AG04450 (cell line): ENCODE measurements at places on chromosomes 1 and 21.
A peak's percentile ranks its signal among the peaks of the same experiment; 100 is the strongest.

DNA sequence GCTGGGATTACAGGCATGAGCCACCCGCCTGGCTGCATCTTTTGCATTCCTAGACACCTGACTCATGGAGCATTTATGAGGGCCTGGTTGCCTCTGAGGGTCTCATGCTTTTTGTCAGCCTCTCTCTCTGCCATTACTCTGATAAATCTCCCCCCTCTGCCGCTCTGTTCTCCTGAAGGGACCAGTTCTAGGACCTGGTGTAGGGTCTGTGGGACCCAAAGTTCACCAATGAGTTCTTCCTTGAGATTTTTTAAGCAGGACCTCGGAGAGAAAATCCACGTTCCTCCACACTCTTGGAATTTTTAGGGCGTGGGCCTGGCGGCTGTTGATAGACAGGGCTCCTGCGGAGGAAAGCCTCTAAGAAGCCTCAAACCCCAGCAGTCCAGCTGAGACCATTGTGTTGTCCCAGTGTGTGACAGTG is 91.9 kb upstream of the ERRFI1 start:
- no peak for DNase-seq

DNA sequence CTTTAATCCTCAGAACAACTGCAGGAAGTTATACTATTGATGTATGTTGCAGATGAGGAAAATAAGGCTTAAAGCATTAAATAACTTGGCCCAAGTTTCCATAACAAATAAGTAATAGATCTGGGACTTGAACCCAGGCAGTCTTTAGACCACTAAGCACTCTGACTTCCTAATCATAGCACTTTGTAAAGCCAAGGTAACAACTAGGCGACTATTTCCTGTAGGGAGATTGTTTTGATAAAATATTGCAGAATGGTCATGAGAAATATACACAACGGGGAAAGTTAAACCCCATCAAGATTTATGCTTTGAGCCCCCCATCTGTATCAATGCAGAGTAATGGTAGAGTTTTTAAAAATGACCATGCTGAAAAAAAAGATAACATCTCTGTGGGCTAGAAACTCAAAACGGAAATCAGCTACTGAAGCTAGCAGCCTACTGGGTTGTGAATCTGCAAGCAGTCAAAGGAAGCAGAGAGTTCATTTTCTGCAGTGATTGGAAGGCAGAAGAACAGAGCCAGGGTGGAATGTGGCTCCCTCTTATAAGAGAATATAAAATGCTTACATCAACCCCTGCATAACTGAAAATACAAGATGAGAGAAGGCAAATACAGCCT is 111.2 kb upstream of the OLIG2 start:
- no peak for DNase-seq

DNA sequence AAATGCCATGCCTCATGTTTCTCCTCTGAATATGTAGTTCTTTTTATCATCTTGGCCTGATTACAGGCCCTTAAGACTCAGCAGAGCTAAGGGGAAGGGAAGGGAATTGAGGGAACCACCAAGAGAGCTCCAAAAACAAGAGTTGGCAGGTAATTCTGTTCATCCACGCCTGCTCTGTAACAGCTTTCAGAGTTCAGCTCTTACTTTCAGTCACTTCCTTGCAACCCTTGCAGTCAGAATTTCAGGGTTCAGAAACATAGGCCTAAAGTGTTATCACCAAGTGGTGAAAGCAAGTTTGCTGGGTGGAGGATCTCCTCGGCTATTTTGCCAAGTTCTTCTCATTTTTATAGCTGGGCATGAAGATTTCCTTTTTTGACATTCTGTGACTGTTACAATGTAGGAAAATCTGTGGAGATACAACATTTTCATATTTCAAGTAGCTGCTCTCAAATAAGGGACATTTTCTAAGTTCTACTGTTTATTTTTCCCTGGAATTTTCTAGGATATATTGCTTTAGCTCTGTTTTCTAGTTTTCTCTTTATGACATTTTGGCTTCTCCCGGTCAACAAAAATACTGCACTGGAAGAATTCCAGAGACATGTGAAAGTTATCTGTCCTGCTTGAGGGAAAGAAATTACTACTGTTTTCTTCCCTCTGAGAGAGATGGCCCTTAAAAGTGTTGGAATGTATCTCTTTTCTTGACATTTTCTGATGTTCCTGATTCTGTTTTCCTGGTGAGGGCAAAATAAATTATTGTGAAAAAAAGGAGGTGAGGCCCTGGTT is 251.8 kb upstream of the ST6GALNAC5 start:
- DNase-seq, result no peak

DNA sequence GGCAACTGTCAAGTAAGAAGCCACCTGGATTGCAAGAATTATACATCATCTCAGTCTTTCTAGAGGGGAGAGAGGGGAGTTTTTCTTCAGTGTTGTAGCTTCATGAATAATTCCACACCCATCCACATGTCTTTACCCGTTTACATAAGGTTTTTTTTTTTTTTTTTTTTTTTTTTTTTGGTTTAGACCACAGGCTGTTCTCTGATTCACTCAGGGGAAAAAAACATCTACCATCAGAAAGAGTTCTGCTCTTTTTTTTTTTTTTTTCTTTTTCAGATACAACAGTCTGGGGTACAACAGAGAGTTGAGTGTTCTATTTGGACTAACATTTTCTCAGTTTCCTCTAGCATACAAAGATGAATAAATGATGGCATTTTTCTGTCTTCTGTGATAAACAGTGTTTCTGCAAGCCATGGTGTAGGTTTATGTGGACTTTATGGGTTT is 4.9 kb upstream of the KIF14 start:
- DNase-seq, result no peak

GRCh38 chr1:89604414-89604735 is 28.5 kb upstream of the LRRC8C start:
- DNase-seq, result no peak

DNA sequence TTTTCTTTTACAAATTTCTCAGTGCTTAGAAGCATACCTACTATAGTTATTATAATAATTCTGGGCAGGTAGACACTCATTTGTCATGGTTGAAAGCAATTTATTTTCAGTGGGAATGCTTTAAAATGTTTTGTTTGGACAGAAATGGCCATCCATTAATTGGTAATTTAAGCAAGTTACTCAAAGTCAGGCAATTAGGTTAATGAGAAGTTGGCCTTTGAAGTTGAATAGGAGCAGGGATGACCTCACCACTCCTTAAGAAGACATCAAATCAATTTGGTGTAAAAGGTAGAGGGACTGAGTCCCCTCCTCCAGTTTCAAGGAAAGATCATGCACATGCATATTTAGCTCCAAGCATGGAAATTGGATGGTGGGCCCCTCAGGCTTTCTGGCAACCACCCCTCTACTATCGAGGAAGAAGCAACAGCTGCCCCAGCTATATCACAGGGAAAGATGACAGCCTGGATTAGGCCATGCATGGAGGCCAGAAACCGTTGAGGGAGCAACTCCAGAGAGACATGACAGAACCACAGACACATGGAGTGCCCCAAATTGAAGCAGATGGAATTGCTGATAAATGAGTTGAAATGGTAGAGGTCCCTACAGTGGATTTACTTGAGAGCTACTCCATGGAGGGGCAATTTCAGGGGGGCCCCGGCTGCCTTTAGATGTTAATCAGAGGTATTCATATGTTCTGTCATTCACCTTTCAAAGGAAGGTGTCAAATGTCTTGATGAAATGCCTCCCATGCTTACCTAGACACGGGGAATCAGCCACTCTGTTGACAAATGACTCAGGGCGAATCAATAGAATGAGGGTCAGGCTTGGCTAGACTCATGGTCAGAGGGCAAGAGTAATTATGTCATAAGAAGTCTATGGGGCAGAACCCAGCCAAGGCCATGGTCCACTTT is 26.7 kb downstream of the HLX start:
- no peak for DNase-seq

- no peak for DNase-seq
These were observed 36.9 kb downstream of the FBXO2 start for GRCh38 chr1:11617314-11617713.

GRCh38 chr1:28538286-28538685 is 14.6 kb upstream of the TRNAU1AP start:
- DNase-seq, result no peak

DNA sequence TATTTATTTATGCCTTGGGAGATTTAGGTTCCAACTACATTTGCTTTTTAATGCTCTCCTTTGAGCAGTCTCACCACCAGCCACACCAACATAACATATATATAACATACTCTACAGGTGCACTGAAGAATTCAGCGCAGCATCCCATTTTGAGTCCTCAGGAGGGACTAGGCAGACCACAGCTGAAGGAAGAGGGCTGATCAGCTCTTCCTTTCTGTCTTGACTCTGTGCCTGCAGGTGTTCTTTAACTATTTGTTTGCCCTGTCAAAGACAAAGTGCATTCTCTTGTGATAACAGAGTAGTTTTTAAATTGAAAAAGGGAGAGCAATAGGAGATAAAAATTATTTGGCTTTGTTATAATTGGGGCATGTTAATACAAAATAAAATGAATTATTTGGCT is 17.0 kb downstream of the HIPK1 start:
- DNase-seq, result no peak

DNA sequence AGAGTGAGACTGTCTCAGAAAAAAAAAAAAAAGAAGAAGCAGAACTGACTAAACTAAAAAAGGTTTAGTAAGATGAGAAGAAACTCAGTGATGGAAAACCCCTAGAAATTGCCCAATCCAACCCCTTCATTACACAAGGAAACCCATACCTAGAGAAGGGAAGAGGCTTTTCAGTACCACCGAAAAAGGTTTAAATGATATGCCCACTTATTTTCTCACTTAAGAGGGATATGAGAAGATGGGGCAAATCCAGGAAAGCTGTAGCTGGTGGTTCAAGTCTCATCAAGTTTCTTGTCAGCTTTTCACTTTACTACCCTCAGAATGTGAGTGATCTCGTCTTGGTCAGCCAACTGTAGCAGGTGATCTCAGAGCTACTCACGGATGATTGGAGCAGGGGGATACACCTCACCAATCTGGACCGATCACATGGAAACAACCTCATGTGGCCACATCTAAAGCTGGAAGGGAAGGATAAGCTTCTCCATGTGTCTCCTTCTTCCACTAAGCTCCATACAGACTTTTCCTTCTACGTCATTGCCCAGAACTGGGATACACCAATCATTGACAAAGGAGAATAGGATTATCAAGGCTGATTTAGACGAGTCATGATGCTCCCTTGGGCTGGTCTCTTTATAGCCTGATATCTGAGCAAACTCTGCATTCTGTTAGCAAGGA is 126.7 kb upstream of the POU3F1 start:
- DNase-seq, result no peak

- no peak for DNase-seq
These were observed 118.8 kb downstream of the CCDC185 start for GRCh38 chr1:223512057-223512456.

- DNase-seq, result peak; percentile 11
These were observed 73.2 kb upstream of the TRAPPC10 start for GRCh38 chr21:43938751-43939442.

- DNase-seq, result no peak
These were observed 49.4 kb downstream of the TENT5C start for GRCh38 chr1:117655220-117655577.

- DNase-seq, result peak; percentile 98
These were observed 471.7 kb upstream of the VAMP3 start for GRCh38 chr1:7299329-7299799.

GRCh38 chr21:35360870-35361570 is 311.9 kb upstream of the RUNX1 start:
- DNase-seq, result no peak

DNA sequence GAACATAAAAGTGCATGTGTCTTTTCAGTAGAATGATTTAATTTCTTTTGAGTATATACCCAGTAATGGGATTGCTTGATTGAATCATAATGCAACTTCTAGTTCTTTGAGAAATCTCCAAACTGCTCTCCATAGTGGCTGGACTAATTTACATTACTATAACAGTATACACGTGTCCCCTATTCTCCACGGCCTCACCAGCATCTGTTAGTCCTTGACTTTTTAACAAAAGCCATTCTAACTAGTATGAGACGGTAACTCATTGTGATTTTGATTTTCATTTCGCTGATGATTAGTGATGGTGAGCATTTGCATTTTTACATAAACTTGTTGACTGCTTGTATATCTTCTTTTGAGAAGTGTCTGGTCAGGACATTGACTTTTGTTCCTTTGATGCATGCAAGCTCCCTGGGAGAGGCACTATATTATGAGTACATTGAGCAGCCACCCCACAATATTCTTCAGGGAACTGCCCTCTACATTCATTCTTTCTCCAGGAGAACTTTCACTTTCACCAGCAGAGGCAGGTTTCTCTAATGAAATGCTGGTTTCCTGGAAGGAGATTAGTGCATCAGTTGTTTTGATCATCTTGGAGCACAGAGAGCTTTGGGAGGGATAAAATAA is 51.9 kb upstream of the LPGAT1 start:
- DNase-seq, result no peak

GRCh38 chr1:145977486-145978470 is 13.3 kb downstream of the POLR3GL start:
- DNase-seq, result peak; percentile 63

DNA sequence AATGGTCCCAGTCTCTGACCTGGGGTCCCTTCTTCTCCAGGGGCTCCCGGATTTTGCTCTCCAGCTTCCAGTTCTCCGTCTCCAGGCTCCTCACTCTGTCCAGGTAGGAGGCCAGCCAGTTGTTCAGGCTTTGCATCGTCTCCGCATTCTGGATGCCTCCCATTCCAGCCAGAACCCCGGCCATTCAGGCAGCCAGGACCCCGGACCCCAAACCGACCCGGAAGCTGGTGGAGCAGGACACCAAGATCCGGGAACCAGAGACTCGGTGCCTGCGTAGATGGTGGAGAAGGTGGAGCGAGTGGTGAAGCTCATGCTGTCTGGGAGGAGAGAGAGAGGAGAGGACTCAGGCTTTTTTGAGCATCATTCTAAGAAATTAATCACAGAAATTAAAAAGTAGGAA is 572.4 kb upstream of the NCAM2 start:
- DNase-seq, result no peak

GRCh38 chr1:201112173-201112731 is at the start of gene CACNA1S:
CACNA1S (minus strand) TSS chr1:201112426; CDS start chr1:201112339, 87 bp downstream.
- no peak for DNase-seq

- DNase-seq, result no peak
These were observed 8.3 kb downstream of the BARHL2 start for GRCh38 chr1:90708826-90709225.

- DNase-seq, result no peak
These were observed 21.9 kb downstream of the DLGAP3 start for GRCh38 chr1:34907487-34908090.

- DNase-seq, result peak; percentile 4
These were observed 206.8 kb downstream of the ZNF326 start for GRCh38 chr1:90201467-90202358.

DNA sequence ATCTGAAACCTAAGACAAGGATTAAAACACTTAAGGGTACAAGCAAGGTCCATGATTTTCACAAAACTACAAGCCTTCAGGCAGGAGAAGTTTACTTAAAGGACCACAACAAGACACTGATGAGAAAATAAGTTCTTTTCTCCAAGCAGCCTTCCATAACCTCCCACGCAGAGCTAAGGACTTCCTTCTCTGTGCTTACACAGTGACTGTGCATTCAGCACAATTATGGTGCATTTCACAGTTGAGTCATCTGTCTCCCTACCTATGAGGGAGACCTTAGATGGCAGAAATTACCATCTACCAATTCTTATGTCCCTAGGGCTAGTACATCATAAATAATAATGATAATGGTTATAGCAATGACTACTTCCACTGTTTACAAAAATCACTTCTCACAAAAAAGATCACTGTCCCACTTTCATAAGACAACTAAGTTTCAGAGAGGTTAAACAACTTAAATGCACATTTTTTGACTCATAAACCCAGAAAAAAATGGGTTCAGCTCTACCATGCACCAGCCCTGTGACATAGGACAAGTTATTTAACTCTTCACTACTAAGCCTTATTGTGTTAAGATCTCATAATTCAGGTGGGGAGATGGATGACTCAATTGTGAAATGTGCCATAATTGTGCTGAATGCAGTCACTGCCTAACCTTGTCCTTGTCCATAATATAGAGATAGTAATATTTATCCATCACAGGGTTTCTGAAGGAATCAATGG is 45.3 kb downstream of the TARBP1 start:
- peak; percentile 18 for DNase-seq
